Activated CD4-positive, alpha-beta T cell treated with anti-CD3 and anti-CD28 coated beads for 4 hours (primary cell): ENCODE measurements at places on chromosomes 4 and X.

- no peak for DNase-seq
Measured at GRCh38 chr4:40258627-40259026, 61.8 kb downstream of the RHOH start.

GRCh38 chrX:10811111-10811510, 190.7 kb upstream of the MID1 start:
- no peak for DNase-seq

- DNase-seq, result no peak
Measured at GRCh38 chr4:105280338-105281123, 133.9 kb downstream of the TET2 start.

GRCh38 chr4:56650262-56651055, 30.6 kb downstream of the HOPX start:
- no peak for DNase-seq

DNA sequence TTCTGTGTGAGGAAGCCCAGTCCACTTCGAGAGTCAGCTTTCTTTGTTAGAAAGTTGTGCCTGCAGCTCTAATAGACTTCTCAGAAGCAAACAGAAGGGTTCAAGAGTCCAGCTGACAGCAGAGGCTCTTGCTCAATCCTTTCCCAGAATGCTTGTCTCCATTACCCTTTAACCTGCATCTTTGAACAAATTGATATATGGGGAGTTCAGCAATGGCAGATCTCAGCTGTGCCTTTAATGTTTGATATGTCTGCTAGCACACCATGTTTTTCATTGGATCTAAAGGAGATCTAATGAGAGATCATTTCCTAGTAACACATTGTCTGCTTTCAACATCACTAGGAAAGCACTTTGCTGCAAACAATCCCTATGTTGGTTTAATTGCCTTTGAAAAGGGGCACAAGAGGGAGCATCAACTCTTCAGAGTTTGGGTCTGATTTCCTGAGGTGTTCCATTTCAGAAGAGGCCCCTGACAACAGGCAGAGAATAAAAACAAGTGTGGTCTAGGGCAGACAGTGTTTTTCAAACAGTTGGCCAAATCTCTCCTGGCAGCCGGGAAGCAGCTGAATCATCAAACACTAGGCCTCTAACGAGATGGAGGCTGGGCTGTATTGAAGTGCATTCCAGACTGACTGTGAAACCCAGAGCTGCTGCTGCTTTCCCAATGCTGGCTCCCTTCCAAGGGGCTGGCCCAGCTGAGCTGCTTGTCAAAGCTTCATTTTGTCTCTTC, 55.5 kb downstream of the LUZP4 start:
- DNase-seq, result no peak

- no peak for DNase-seq
Measured at GRCh38 chr4:173316060-173316459, 18.1 kb downstream of the HMGB2 start.

GRCh38 chrX:140933874-140934655, 68.3 kb upstream of the SPANXB1 start:
- DNase-seq, result no peak

DNA sequence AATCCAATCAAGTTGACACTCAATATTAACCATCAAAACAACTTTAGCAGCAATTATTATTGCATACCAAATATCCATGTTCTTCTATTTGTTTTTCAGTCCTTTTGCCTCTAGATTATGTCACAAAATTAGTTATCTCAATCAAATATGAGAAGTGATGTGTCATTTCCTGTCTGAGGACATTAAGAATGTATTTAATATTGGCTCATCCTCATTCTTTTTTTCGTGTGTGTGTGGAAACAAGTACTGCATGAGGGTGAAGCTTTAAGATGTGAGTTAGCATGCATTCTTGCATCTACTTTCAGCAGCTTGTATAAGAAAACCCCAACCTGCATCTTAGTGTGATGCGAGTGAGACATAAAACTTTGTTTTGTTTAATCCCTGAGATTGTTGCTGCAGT, 301.4 kb downstream of the GRIA2 start:
- no peak for DNase-seq

DNA sequence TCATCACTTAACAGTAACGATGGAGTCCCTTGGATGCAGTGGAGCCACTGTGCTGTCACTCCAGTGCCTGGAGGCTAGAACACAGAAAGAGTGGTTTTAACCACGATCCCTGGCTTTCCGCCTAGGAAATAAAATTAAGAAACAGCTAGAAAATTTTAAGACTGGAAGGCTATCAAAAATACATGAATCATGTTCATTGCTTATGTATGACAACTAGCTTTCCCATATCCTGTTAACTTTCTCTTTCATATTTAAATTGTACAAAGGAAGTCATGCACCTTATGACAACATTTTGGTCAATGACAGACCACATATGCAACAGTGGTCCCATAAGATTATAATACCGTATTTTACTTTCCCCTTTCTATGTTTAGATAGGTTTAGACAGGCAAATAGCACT, 115.1 kb downstream of the GALNTL6 start:
- DNase-seq, result no peak

DNA sequence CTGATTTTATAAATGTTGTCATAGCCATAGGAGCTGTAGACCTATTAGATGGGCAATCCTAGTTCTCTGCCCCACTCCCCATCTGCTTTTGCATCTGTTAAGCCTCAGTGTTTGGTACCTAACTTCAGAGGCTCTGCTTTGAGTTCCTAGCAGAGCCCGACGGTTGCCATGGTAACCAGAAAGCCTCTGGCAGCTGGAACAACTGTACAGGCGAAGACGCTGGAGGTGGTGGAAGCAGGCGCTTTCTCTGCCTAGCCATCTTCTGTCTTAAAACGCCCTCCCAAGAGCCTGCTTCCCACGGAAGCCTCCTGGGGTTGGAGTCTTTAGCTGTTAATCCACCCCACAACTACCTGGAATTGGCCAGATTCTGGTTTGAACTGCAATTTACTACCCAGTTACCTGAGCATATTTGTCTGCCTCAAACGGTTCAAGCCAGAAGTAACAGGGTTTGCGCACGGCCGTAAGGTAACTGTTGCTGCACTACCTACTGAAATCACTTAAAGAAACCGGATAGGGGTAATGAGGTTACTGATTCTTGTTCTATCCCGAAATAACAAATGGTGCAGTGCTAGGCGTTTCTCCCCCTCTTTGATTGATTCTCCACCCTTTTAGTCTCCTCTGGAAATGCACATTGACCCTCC, 1.0 kb upstream of the GABRG1 start:
- DNase-seq, result no peak

- no peak for DNase-seq
Measured at GRCh38 chrX:45696736-45697135, 496.1 kb upstream of the DIPK2B start.
